Left forelimb (tissue), 1 donor: ENCODE measurements at places on chromosomes 12 and 14.

GRCh38 chr14:34776611-34777010 is 62.2 kb upstream of the CFL2 start:
- DNase-seq = no peak

GRCh38 chr12:38887770-38888169 is 17.6 kb downstream of the CPNE8 start:
- DNase-seq = no peak

GRCh38 chr12:64679487-64680001 is 69.2 kb downstream of the RASSF3 start:
- no peak for DNase-seq

DNA sequence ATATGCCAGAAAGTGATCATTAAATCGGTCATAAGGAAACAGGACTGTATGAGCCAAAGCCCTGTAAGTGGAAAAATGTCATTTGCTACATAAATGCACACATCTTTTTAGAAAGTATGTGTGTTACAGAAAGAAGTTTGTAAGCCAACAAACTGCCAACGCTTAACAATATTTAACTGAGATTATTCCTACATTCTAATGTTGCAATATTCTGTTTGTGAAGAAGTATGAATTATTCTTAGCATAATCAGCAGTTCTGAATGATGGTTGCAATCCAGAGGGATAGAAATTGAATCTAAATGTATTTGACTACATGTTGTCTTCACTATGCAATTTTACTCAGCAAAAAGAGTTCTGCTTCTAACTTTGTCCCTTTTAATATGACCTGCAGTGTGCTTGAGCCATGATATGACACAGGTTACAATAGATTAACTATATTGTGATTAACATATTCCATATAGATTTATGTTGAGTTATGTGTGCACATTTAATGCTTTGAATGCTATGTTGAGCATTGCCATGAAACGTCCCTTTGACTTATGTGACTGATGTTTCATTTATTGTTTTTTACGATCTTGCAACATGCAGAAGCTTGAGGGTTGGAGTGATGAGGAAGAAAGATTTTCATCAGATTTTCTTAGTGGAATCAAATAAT is 66.8 kb upstream of the PTPRQ start:
- DNase-seq = no peak

DNA sequence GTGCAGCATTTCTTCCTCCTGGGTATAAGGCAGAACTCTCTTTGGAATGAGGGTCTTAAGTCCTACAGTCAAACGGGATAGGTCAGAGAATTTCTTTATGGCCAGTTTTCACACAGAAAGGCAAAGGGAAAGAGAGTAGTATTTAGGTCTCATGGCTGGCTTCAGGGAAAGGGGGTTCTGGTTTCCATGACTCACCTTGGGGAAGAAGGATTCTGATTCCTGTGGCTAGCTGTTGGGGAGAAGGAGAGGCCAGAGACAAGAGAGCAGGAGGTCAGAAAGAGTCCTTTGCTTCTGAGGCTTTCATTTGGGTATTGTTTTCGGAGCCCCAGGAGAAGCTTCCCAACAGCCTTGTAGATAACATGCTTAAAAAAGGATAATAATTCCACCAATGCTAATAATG is 332.5 kb downstream of the NPAS3 start:
- DNase-seq = no peak

- no peak for DNase-seq
These were observed 47.9 kb downstream of the TMEM117 start for GRCh38 chr12:43883748-43884147.

GRCh38 chr14:100641274-100641860 is 54.1 kb upstream of the BEGAIN start:
- DNase-seq = no peak

- DNase-seq = no peak
These were observed 28.9 kb upstream of the TMX1 start for GRCh38 chr14:51211149-51211548.

GRCh38 chr12:57130941-57131340 is 2.7 kb downstream of the LRP1 start:
- DNase-seq = no peak

- no peak for DNase-seq
These were observed 51.7 kb downstream of the TMEM30B start for GRCh38 chr14:61229475-61229888.

GRCh38 chr12:14643251-14643650 is 53.1 kb downstream of the GUCY2C start:
- no peak for DNase-seq

GRCh38 chr14:89293314-89293916 is 123.6 kb downstream of the FOXN3 start:
- DNase-seq = no peak

GRCh38 chr12:68462803-68463202 is 130.6 kb upstream of the MDM1 start:
- no peak for DNase-seq

GRCh38 chr12:29073631-29074239 is 75.3 kb upstream of the FAR2 start:
- no peak for DNase-seq

- DNase-seq = no peak
These were observed 37.8 kb downstream of the ATF7IP start for GRCh38 chr12:14403293-14403692.

DNA sequence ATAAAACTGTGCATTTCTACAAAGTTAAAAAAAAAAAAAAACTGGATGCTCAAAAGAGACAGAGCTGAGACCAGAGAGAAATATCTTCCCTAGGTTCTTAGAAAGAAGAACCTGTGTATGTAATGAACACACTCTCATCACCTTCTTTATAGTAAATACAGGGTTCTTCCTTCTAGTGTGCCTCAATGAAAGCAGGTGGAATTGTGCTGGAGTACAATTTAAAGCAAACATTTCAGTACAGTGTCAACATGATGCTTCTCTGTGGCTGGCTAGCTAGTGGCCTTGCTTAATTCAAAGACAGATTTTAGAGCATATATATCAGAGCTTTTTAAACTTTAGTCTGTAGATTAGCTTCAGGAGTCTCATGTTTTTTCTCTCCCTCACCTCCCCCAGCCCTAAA is 249.8 kb upstream of the ARHGAP5 start:
- no peak for DNase-seq

DNA sequence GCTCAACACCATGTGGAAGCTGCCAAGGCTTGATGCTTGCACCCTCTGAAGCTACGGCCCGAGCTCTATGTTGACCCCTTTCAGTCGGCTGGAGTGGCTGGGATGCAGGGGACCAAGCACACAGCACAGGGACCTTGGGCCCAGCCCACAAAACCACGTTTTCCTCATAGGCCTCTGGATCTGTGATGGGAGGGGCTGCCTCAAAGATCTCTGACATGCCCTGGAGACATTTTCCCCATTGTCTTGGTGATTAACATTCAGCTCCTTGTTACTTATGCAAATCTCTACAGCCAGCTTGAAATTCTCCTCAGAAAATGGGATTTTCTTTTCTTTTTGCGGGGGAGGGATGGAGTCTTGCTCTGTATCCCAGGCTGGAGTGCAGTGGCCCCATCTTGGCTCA is 46.3 kb downstream of the MON2 start:
- no peak for DNase-seq

DNA sequence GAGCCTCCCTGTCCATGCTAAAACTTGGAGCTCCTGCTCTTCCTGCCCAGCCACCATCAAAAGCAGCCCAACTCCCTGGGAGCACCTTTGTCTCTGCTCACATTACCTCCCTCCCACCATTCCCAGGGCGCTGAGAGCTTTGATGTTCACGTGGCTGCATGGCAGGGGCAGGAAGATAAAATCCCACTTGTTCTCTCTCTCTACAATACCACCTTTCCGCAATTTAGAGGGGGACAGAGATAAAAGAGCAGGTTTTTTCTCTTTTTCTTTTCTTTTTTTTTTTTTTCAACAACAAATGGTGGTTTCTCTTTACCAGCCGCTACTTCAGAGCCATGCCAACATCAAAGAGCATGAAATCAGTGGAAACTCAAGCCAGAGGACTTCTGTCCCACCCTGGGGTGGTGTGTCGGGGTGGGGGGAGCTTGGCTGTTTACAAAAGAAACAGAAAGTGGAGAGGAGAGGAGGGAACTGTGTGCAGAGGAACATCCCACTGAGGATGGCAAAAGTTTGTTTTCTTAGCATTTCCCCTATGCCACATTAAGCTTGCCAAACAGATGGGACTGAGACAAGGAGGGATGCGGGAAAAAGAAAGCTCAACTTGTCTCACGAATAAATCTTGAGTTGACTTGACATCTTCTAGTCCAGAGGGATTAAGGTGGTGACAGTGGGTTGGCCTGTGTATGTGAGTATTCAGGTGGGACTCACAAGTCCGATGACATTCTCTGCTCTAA is 103.7 kb upstream of the NUDT4 start:
- DNase-seq = no peak

GRCh38 chr14:61837336-61838229 is 75.4 kb downstream of the SNAPC1 start:
- DNase-seq = peak; percentile 76

DNA sequence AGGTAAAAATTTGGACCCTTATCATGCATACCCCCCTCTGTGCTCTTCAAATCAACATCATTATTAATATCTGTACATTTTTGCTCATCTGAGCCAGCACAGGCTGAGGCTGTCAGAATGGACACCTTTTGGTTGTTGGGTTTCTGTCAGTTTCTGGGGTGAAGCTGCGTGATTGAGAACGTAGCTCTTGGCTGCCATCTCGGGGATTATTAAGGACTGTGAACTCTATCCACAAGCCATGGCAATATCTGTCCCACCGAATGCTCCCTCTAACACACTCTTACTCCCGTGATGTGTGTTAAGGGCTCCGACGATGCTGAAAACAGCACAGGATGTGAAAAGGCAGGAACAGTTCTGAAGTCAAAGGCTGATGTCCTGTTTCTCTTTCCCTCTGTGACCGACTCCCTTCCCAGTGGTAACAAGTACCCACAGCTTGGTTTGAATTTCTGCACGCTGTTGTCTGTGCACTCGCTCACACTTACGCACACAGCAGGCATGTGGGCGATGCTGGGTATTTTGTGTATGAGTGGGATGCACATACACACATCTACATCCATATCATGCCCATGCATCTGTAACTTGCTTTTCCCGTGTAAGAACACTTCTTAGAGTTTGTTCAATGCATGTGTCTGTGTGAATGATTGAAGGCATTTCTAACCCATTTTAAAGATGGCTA is 405.6 kb downstream of the TMEM121 start:
- DNase-seq = no peak

GRCh38 chr12:16076557-16076956 is 165.4 kb downstream of the DERA start:
- DNase-seq = no peak

DNA sequence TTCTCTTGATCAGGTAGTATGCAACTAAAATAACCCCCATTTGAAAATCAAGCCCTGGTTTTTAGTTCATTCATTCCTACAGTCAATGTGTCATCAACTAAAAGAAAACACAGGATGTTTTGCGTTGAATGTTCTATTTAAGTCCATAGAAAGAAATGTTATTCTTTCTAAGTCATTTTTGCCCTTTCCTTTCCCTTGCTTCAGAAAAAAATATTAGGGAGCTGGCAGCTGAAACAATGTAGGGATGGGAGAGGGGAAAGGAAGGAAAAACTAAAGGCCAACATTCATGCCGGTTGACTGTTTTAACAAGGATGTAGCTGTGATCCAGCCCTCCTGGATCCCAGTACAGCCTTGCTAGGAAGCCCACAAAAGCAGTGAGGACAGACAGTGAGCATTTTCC is 155.1 kb downstream of the BTG1 start:
- DNase-seq = no peak

GRCh38 chr12:40248585-40249297 is 23.9 kb downstream of the LRRK2 start:
- no peak for DNase-seq

DNA sequence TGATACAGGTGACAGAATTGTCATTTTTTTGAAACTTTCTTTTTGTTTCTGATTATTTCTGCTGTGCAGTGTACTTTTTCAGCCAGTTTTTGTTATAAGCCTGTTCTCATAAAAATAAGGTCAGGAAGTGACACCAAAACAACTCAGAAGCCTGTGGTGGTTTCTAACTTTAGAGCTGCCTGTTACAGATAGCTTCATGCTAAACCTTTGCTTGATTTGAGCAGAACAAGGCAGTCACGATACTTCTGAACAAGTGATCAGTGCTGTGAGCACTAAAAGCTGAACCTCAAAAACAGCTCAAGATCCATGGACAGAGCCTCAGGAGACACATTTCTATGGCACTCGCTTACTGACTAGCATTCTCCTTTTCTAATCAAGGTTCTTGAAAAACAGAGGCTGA is 82.0 kb downstream of the PRKCH start:
- no peak for DNase-seq

DNA sequence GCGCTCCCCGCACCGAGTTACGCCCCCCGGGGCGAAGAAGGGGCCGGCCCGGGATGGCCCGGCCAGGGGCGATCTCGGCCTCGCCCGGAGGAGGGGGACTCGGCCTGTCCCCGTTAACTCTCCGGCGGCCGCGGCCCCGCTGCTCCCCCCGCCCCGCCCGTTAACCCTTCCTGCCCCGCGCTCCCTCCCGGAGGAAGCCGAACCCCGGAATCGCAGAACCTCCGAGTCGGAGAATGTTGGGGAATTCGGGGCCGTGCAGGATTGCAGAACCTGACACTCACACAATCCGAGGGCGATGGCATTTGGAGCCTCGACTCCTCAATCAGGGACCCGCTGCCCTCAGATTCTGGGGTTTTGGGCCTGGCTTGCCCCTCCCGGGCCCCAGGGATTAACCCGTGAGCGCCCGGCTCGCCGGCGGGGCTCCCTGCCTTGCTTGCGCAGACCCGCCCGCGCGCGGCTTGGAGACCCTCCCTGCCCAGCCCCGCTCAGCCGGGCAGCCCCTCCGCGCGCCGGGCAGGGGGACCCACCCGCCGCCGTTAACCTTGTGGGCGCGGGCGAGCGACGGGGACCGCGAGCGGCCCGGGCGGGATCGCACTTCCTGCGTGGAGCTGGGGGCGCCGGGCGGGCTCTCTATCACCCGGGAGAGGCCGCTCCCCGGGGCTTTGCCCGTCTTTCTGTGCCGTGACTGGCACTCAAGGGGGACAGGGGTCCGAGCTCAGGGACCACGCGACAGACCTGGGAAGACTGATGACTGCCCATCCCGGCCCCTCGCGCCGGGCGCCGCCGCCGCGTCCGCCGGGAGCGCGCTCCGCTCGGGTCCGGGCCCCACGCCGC is 18.8 kb downstream of the BEGAIN start:
- no peak for DNase-seq

- DNase-seq = no peak
These were observed 373.7 kb downstream of the SYT1 start for GRCh38 chr12:79238246-79238645.

GRCh38 chr14:101184572-101184971 is 281.1 kb upstream of the RTL1 start:
- peak; percentile 61 for DNase-seq

GRCh38 chr12:1287446-1287975 is 296.5 kb downstream of the ERC1 start:
- DNase-seq = no peak

GRCh38 chr12:123388177-123388950 is 4.4 kb downstream of the KMT5A start:
- DNase-seq = peak; percentile 91

DNA sequence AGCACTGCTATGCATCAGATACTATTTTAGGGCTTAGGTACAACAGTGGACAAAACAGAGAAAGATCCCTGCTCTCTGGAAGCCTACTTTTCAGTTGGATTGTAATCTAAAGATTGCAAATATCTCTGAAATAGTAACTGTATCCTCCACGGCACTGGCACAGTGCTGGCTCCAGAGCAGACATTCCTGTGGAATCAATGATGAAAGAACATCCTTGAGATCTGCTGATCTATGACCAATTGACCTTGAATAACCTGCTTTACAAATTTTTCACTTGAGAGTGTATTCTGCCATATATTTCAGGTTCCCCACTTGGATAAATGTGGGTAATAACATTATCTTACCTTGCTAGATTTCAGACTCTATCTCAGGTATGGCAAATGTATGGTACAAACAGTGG is 3.2 kb downstream of the STAB2 start:
- no peak for DNase-seq
